Lower lobe of right lung (tissue), 2 donors: ENCODE measurements at places on chromosomes 1 and 21. TPM values are rescaled to one million over a fixed set of nuclear protein-coding genes. Genes with fewer than 3 reads are reported as not detected.

The KDF1 gene
- 8.1 TPM for total RNA-seq

DNA sequence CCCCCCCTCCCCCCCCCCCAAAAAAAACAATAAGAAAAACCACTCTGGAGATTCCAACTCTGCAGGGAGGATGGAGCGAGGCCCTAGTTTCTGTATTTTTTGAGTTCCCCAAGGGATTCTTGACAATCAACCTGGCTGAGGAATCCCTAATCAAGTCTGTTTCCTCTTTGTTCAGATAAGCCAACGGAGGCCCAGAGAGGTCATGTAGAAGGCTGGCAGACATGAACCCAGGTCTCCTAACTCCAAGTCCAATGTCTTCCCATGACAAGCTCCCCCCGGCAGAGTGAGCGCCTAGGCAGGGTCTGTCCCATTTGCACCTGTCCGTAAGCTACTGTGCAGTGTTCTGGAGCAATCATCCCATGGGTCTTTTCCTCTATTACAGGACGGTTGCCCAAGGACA lies 39.5 kb downstream of the LRRC71 start:
- no peak for DNase-seq

The TRIM63 gene
- 0.53 TPM for total RNA-seq

- DNase-seq = no peak
Measured at GRCh38 chr1:198185146-198185545, 28.3 kb downstream of the NEK7 start.

DNA sequence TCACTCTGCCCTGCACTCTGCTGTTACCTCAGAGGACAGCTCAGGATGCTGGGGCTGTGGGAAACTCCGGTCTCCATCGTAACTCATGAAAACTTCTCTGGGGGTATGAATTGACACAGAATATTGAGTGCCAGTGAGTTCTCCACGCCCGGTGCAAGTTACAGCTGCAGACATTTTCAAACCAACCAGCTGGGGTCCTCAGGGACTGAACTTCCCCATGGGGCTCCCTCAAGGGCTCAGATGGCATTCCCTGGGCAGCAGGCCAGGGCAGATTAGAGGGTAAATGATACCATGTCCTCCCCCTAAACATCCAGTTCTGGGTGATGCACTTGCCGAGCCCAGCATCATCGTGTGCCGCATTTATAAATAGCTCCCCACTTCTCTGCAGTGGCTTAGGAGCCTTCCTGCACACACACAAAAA lies 27.8 kb upstream of the CCSAP start:
- no peak for DNase-seq

The AHCYL1 gene
- 83.9 TPM for total RNA-seq

DNA sequence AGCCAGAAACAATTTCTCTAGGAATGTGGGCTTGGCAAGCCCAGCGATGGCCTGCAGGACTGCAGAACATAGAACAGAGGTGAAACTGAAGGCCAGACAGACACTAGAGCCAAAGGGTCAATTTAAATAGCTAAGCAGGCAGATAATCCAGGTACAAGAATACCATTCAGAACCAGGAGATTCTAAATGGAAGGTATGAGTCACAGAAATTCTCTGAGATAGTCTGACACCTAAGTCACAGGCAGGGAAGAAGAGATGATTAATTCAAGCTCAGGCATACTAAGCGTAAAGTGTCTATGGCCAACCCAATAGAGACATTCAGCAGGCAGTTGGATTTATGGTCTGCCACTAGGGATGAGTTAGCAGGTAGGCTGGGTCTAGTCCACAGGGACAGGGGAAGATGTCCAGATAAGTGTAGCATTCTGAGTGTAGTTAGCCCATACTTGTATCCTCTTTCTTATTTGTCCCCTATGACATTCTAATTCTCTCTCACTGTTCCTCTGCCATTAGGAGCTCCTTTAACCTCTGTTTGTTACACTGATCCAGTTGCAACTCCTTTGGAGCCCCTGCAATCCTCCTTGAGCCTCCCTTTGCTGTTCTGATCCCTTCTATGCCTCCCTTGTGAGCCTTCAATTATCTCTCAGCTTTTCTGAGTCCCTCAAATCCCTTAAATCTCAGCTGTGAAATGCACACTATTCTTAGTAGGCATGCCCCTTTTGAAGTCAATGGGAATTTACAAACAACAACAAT lies 383.8 kb downstream of the LMO4 start:
- no peak for DNase-seq

DNA sequence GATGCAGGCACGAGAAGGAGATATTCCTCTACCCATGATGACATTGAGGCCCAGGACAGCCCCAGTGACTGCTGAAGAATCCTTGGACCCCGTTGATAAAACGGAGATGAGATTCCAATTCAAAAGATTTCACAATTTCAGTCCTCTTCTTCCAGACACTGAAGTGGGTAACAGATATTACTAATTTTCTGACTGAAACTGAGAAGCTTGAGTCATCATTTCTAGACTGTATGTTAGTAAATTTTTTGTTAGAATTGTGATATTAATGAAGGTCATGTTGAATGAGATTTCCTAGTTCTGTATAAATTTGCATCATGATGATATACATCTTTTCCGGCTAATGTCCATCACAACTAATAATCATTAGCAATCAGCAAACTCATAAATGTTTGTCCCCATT lies 185.8 kb downstream of the CHRM3 start:
- no peak for DNase-seq

DNA sequence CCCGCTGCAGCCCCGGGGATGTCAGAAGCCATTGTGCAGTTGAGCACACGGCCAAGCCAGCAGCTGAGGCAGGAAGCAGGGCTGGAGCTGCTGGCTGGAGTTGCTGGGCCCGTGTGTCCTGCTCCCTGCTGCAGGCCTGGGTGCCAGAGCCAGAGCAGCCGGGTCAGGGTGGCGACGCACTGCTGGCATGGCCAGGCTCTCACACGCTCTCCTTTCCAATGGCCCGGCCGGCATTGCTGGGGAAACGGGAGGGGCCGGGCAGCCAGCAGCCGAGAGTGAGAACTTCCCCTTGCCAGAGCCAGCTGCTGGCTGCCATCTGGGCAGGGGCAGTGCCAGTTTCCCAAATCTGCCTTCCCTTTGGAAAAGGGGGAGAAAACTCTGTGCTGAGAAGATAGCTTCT lies 82.4 kb upstream of the PROX1 start:
- DNase-seq = no peak

DNA sequence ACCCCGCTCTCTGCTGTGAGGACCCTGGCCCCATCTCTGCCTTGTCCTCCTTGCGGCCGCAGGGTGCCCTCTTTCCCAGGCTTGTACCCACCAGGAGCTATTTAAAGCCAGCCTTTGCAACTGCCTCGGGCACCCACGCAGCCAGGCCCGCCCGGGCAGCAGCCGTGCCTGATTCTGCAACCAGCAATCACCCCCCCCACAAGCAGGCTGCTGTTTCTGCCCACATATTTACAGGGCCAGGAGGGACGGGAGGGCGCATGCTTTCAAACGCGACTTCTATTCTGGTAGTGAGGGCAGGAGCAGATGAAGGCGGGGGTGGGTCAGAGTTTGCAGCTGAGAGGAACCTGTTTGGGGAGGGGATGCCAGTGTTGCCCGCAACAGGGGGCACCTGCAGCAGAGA lies 13.6 kb downstream of the GABRD start:
- DNase-seq = no peak

The ABCB10 gene
- 17.8 TPM for total RNA-seq

DNA sequence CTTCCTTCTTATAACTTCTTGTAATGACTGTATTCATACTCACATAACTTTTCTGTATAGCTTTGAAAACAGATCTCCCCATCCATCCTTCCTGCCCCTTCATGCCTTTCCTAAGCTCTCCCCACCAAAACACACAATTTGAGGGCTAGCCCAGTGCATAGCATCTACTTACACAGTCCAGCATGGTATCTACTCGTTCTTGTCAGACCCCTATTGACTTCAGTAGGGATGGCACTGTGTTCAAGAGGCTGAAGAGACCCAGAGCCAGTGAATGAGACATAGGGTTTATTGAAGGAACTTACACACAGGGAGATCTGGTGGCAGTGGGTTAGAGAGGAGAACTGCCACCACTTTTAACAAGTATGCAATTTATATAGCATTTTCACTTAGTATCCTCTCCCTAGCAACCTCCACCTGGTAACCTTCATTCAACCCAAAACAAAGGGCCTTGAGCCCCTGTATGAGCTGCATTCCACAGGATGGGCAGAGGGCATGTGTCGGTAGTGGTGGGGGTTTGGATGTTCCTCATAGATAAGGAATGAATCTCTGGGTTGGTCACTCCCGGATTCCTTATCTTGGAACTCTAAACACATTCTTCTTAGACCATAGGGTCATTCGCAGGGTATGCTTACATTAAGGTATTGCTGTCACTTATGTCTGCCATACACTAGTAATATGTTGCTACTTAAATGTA lies 64.9 kb upstream of the GNG12 start:
- DNase-seq = no peak

- DNase-seq = no peak
Measured at GRCh38 chr1:44559330-44559729, 115.0 kb downstream of the TMEM53 start.

GRCh38 chr21:42056996-42057689 lies 14.0 kb upstream of the UMODL1 start:
- peak; percentile 78 for DNase-seq

The CELA2B gene
- total RNA-seq = not detected

GRCh38 chr1:4394366-4394765 lies 260.0 kb upstream of the AJAP1 start:
- no peak for DNase-seq

DNA sequence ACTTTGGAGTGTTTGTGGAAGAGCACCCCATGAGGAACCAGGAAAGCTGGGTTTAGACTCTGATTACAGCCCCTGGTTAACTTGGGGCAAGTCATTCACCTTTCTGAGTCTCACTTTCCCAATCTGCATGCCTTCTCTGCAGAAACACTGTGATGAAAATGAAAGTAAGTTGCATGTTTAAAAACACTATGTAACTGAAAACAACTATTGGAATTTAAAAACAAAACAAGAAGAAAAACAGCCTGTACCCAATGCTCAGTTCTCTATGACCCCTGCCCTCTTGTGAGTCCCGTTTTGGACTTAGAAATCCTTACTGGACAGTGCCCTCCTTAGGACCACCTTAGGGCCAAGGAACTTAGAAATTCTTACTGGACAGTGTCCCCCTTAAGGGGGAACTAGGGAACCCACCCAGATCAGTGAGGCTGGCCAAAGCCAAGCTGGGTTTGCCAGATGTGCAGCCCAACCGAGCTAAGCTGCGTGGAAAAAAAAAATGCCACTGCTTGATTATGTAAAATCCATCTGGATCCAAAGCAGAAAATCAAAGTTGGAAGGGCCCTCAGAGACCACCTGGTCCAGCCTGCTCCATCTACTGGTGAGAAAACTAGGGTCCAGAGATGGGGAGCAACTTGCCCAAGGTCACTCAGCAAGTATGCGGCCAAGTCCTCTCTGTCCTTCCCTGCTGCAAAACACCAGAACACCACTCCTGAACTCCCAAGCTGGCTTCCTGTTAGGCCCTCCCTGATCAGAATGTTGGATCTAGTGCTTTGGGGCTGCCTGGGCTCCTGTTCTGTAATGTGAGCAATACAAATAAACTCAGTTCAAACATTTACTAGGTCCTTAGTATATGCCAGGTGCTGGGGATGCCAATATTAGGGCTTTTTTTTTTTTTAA lies 77.7 kb downstream of the MRPL37 start:
- DNase-seq = no peak

DNA sequence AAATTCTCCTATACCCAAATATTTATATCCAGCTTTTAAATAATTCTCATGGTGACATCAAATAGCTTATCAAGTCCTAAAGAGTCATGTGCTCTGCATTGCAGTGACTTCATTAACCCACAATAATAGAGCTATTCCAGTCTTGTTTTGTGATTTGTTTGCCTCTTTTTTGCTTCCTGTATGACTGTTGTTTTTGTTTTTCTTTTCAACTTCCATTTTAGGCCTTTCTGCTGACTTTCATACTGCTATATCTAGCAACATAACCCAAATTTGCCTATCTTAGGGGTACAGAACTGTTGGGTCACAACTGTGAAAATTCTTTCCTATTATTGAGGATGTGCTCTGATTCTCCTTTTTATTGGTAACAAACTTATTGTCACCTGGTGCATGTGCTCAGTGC lies 30.3 kb downstream of the SPATA17 start:
- DNase-seq = no peak

DNA sequence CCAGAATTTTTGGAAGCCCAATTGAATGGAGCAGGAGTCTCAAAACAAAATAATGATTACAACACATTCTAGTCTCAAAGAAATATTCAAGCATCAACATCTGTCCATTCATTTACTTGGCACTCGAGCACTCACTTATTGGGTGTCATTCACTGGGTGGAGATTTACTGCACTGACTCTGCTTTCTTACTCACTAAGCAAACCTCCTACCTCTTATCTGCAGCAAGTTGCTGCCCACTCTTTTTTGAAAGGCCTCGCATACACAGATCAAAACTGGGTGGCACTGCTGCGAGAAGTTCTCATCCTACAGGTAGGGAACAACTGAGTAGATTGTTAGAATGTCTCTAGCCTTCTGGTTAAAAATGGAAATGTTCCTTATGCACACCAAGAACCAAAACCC lies 18.0 kb downstream of the RHBDL2 start:
- DNase-seq = no peak

- no peak for DNase-seq
Measured at GRCh38 chr1:21630571-21631343, 38.4 kb downstream of the RAP1GAP start.

DNA sequence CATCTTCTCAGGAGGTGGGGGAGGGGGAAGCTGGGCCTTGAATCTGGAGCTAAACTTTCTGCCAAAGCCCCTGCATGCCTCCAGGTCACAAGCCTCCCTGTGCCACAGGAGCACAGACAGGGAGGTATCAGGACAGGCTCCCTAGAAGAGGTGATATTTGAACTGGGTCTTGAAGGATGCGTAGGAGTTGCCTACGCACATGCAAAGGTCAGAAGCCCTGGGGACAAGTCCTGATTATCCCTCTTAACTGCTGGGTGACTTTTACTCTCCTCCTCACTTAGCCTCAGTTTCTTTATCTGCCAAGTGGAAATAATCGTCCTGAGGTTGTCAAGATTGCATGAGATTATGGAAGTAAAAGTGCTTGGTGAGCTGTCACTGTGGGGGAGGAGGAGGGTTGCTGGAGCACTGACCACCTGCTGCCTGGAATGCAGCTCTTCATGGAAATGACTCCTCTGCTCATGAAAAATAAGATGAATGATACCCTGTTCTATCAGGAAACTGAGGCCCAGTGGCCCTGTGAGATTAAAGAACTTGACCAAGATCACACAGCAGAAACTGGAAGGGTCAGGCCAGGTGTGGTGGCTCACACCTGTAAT lies 50.6 kb upstream of the LAPTM5 start:
- DNase-seq = no peak

GRCh38 chr1:157199421-157199755 lies 61.2 kb upstream of the ETV3 start:
- DNase-seq = no peak
